ENCODE measurements at places on chromosomes 11 and 22. TPM values are rescaled to one million over a fixed set of nuclear protein-coding genes. Genes with fewer than 3 reads are reported as not detected.
A peak's percentile ranks its signal among the peaks of the same experiment; 100 is the strongest.

The THRSP gene
- total RNA-seq: 2.1 TPM

The FGF3 gene
- total RNA-seq: not detected

The C11orf91 gene
- not detected for total RNA-seq

The F2 gene
- total RNA-seq: not detected

The FZD4 gene
- 59.5 TPM for total RNA-seq

The WDR74 gene
- 36.8 TPM for total RNA-seq

The PGA5 gene
- not detected for total RNA-seq

DNA sequence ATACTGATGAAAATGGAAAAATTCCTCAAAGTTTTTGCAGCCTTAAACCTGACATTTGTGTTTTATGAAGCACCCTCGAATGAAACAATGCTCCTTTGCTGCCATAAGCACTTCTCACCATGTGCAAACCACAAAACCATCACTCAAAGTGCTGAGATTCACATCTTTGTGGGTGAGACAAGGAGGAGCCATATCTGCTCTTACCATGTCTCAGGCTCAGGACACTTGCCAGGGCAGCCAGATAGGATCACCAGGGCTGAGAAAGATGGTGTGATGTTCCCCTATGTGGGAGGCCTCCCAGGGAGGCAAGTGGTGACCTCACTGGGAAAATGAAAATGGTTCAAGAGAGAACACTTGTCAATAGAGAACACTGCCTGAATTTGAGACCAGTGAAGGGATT lies 120.4 kb downstream of the CCDC34 start:
- no peak for DNase-seq

GRCh38 chr22:20111689-20112622 lies 3.9 kb upstream of the RANBP1 start:
- no peak for DNase-seq

GRCh38 chr22:50269970-50270665 lies at the start of gene MAPK11:
MAPK11 (minus strand) TSS chr22:50270380; CDS start chr22:50270292, 88 bp downstream.
- no peak for DNase-seq

- DNase-seq: peak; percentile 68
These were observed 82.7 kb upstream of the LINC01488 start for GRCh38 chr11:69398529-69399492.

GRCh38 chr11:69801513-69802335 lies 17.5 kb downstream of the FGF3 start:
- no peak for DNase-seq

DNA sequence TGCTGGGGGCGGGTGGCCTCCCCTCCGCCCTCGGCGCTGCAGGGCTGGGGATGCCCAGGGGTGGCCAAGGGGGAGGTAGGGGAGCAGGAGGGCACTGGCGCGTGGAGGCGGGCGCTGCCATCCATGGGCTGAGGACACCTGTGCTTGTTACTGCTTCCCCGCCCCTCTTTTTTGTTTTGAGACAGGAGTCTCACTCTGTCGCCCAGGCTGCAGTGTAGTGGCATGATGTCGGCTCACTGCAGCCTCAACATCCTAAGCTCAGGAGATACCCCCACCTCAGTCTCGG lies 683 bp upstream of the FADS3 start:
- DNase-seq: no peak

- peak; percentile 88 for DNase-seq
These were observed 3.6 kb downstream of the CLCF1 start for GRCh38 chr11:67369801-67370284.

GRCh38 chr11:123979311-123979710 lies 1.7 kb upstream of the OR10S1 start:
- DNase-seq: no peak

DNA sequence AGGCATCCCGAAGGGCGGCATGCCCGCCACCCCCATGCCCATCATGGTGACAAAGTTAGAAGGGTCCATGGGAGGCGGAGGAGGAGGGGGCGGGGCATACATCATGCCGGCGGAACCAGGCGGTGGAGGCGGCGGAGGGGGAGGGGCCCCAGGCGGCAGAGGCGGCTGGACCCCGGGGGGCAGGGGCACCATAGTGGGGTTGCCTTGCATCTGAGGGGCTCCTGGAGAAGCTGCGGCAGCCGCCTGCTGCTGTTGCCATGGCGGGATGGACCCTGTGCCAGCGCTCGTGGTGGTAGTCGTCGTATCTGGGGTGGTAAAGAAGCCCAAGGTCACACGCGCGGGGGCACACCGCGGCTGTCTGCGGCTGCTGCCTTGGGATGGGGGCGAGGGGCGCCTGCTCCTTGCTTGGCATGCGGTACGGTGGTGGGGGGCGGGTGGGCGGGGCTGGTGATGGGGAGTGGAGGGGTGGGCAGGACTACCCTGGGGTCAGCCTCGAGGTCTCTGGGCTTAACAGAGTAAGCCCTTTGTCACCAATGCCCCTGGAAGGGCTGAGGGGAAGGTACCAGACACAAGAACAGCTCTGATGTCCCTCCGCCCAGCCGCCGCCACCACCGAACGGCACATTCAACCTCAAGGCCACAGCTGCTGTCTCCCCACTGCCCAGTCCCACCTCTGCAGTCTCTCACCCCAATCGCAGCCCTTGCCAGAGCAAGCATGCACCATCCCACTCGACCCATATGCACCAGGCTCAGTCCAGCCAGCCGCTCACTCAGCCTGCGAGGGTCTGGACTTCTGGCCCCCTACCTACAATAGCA lies 6.3 kb upstream of the PYGM start:
- DNase-seq: no peak

- no peak for DNase-seq
These were observed 63.4 kb downstream of the ST3GAL4 start for GRCh38 chr11:126418887-126419286.

- peak; percentile 16 for DNase-seq
These were observed 16.6 kb downstream of the OSBP start for GRCh38 chr11:59598961-59599360.

- DNase-seq: no peak
These were observed 135.8 kb upstream of the TIMP3 start for GRCh38 chr22:32665676-32666075.
